ENCODE measurements at places on chromosomes 12 and 14.

GRCh38 chr12:63849106-63849620 lies 4.7 kb downstream of the SRGAP1 start:
- DNase-seq: no peak

DNA sequence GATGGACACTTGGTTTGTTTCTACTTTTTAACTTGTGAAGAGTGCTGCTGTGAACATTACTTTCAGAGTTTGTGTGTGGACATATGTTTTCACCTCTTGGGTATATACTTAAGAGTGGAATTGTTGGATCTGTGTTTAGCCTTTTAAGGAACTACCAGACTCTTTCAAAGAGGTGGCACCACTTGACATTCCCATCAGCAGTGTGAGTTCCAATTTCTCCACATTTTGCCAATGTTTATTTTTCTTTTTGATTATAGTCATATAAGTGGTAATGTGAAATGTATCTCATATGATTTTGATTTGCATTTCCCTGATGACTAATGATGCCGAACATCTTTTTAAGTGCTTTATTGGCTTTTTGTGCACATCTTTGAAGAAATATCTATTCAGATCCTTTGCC lies 44.8 kb downstream of the ARHGAP5 start:
- no peak for DNase-seq

DNA sequence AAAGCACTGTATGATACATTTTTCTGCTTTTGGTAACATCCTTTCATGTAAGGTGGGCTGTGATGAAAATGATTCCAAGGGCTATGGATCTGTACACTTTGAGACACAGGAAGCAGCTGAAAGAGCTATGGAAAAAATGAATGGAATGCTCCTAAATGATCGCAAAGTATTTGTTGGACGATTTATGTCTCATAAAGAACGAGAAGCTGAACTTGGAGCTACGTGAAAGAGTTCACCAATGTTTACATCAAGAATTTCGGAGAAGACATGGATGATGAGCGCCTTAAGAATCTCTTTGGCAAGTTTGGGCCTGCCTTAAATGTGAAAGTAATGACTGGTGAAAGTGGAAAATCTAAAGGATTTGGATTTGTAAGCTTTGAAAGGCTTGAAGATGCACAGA lies 22.1 kb upstream of the SRGAP1 start:
- no peak for DNase-seq

GRCh38 chr12:108773798-108774788 lies 42.8 kb upstream of the CORO1C start:
- DNase-seq: peak; percentile 59

- no peak for DNase-seq
Observed at GRCh38 chr12:93333828-93334227, 43.9 kb upstream of the NUDT4 start.

DNA sequence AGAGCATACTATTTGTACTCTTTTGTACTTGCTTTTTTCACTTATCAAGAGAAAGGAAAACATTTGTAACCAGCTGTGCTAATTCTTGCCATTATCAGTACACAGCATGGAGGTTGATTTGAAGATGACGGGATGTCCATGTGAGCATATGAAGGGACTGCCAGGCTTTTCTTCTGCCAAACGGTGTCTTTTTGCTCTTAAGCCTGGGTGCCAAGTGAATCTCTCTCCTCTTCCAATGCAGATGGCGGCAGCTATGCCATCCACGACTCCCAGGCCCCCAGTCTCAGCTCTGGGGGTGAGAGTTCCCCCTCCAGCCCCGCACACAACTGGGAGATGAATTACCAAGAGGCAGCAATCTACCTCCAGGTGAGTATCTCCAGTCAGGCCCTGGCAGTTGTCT lies 38.9 kb downstream of the TPCN1 start:
- DNase-seq: no peak

DNA sequence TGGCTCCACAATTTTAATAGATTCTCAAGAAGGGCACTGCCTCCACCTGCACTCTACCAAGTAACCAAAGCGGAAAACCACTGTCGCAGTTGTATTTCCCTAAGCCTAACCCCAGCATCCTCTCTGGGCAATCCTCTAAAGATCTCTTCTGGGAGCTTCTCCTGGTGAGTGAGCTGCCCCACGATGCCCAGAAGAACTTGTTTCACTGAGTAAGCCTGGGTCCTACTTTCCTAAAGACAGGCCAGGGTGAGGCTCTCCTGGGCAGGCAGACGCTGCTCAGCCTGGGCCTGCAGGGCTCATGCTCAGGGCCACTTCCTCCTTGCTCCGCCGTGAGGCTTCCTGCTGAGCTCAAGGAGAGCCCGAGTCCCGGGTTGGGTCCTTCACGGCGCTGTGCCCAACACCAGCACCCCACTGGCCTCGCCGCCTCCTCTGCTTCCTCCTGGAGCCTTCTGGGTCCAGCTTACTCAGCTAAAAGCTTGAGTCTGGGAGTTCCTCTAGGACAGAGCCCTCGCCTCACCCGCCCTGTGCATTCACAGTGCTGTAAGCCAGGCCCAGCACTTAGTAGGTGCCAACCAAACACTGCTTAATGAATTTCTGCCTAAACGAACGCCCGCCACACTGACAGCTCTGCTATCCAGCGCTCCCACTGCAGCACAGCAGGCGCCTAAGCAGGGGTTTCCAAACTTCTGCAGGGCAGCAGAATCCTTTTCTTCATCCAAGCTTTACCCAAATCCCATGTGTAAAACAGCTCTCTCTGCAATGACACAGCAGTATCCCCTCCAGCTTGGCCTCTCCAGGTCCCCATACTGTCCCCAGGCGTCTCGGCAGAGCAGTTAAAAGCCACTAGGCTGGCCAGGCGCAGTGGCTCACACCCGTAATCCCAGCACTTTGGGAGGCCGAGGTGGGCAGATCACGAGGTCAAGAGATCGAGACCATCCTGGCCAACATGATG lies 5.7 kb downstream of the RAB35 start:
- DNase-seq: peak; percentile 95

DNA sequence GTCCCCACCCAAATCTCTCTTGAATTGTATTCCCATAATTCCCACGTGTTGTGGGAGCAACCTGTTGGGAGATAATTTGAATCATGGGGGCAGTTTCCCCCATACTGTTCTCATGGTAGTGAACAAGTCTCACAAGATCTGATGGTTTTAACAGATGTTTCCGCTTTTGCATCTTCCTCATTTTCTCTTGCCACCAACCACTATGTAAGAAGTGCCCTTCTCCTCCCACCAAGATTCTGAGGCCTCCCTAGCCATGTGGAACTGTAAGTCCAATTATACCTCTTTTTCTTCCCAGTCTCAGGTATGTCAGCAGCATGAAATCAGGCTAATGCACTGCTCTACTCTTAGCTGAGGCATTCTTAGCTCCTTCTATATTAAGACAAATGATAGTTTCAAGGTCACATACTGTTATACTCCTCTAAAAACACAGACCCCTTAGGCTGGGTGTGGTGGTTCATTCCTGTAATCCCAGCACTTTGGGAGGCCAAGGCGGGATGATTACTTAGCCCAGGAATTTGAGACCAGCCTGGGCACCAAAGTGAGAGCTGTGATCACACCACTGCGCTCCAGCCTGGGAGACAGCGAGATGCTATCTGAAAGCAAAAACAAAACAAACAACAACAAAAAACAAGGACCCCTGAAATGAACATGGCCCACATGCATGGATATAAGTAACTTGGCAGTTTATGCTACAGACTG lies 3.6 kb downstream of the SCAF11 start:
- peak; percentile 81 for DNase-seq

DNA sequence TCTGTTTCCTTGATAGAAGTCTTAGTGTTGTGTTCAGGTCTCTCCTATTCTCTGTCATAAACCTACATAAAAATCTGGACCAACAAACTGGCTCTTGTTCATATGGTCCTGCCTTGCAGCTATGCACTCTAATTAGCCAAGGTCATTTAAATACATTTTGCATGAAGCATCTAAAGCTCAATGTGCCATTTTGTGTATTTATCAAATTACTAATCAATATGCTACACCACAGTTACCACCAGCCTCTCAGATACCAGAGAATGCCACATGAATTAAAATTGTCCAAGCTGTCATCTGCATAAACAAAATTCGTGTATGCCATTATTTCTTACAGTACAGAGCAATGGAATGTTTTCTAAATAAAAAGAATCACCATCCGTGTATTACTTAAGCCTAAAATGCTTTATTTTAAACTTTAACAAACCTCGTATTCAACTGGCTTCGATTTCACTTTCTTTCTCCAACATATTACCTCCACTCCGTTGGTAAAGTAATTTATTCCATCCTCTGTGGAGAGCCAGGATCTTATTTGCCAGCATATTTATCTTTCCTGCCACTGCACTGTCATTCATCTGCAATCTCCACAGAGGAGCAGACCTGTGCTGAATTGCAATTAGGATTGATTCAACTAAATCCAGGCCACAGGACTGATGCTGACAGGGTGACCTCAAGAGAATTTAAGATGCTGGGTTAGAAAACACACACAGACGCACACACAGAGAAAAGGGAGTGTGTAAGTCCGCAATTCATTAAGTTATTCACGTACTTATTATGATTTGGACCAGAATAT lies 284.1 kb upstream of the FOXG1 start:
- no peak for DNase-seq

GRCh38 chr14:59131938-59132795 lies 56.3 kb upstream of the DAAM1 start:
- DNase-seq: no peak

DNA sequence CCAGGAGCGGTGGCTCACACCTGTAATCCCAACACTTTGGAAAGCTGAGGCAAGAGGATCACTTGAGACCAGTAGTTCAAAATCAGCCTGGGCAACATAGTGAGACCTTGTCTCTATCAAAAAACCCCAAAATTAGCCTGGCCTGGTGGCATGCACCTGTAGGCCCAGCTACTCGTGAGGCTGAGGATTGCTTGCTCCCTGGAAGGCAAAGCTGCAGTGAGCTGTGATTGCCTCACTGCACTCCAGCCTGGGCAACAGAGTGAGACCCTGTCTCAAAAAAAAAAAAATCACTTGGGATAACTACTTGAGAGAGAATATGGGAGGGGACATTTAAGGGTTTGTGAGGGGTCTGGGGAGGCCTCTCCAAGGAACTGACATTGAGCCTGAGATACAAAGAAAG lies 109.0 kb downstream of the GPATCH2L start:
- no peak for DNase-seq

DNA sequence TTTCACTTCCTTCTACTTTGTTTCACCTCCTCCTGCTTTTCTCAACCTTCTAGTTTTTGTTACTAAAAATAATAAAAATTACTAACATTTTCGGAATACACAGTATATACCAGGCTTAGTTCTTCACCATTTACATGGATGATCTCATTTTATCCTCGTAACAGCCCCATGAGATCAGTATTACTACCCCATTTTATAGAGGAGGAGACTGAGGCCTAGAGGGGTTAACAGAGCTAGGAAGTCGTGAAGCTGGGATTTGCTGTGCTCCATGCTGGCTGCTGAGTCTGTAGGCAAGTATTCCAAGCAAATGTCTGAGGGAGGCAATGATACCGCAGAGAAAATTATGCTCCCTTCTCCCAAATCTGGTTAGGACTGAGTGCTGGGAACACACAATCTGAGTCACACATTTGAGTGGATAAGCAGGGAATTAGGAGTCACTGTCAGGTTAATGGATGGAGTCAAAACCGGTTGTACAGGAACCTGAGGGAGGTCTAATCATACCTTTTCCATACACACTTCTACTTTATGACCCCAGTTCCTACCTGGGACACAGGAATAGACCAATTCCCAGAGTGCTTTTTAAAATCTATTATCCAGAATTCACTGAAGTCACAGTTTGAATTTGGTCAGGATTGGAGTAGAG lies 51.1 kb downstream of the ZFYVE26 start:
- no peak for DNase-seq

DNA sequence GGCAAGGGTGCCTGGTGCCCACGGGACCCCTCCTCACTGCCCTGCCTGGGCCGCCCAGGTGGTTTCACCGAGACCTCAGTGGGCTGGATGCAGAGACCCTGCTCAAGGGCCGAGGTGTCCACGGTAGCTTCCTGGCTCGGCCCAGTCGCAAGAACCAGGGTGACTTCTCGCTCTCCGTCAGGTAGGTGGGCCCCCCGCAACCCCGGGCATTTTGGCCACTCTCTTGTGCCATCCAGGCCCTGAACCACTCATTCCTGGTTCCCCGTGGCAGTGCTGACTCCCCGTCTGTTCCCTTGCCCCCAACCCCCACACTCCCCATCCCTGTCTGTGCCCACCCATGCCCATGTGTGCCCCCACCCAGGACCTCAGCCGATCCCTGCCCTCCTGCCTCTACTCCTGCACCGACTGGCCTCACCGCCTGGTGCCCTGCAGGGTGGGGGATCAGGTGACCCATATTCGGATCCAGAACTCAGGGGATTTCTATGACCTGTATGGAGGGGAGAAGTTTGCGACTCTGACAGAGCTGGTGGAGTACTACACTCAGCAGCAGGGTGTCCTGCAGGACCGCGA lies 480 bp downstream of the PTPN6 start:
- no peak for DNase-seq

DNA sequence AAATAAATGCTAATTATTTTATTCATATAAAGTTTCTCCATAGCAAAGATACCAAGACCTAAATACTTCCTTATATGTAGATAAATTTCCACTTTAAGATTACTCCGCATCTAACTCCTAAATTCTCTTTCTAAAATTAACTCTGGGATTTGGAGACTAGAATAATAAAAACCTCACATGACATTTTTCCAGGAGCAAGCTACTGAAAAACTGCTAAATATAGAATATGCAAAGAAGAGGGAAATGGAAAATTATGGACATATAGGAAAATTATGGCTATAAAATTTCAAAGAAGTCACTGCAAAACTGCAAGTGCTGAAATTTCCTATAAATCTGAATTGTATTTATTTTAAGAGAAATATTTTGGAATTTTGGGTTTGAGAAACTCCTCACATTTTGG lies 186.2 kb downstream of the DUSP6 start:
- DNase-seq: no peak

GRCh38 chr12:122868471-122869177 lies 27.3 kb downstream of the VPS37B start:
- DNase-seq: no peak

- no peak for DNase-seq
Observed at GRCh38 chr12:5012337-5012736, 31.3 kb upstream of the KCNA5 start.
